Neural progenitor cell (in vitro differentiated cells): ENCODE measurements at places on chromosomes 4 and X. TPM values are rescaled to one million over a fixed set of nuclear protein-coding genes. Genes with fewer than 3 reads are reported as not detected.

GRCh38 chrX:66200855-66201795 is 37.1 kb downstream of the HEPH start:
- no peak for DNase-seq
- no peaks in the 10 kb centered on the region for H3K27me3 ChIP-seq
- peaks cover 5% of the 10 kb centered on the region for H3K36me3 ChIP-seq

- no peaks in the 10 kb centered on the region for H3K36me3 ChIP-seq
- H3K4me3 ChIP-seq: no peak overlapping the region
- H3K27ac ChIP-seq: no peak overlapping the region
- no peaks in the 10 kb centered on the region for H3K27me3 ChIP-seq
- H3K4me1 ChIP-seq: no peaks in the 10 kb centered on the region
- peak; percentile 31 for DNase-seq
Measured at GRCh38 chr4:149521611-149522425, 293.8 kb downstream of the IQCM start.

DNA sequence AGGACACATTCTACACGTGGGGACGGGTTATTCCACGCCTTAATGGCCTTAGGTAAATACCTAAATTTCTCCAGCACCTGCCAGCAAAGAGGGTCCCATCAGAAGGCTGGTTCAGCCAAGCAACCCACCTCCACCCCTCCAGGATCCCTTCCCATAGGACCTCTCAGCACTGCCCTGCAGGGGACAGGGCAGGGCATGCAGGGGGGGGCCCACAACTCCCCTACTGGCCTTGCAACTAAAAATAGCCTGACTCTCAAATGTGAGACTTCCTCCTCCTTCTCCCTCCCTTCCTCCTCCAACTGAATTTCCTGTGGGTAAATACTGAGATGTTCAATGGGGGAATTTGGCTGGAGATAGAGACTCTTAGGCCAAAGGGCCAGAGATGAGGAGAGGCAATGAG is 6.3 kb downstream of the LAS1L start:
- H3K27ac ChIP-seq: no peak overlapping the region
- DNase-seq: no peak
- no peaks in the 10 kb centered on the region for H3K4me1 ChIP-seq
- H3K36me3 ChIP-seq: no peaks in the 10 kb centered on the region
- no peak overlapping the region for H3K4me3 ChIP-seq
- no peaks in the 10 kb centered on the region for H3K27me3 ChIP-seq

SMS gene
- 105 and 142 TPM in 2 replicates for total RNA-seq

GIMD1 gene
- total RNA-seq: not detected in 2 replicates
